ENCODE measurements at places on chromosomes 5 and 9. TPM values are rescaled to one million over a fixed set of nuclear protein-coding genes. Genes with fewer than 3 reads are reported as not detected.

Gene PCDHA4
- total RNA-seq: not detected

Gene REEP2
- 5.1 TPM for total RNA-seq

Gene NUTM2F
- total RNA-seq: not detected

Gene ANXA2R
- total RNA-seq: 0.88 TPM

Gene CD74
- total RNA-seq: 444 TPM

Gene SPATA31A3
- not detected for total RNA-seq

Gene SELENOP
- total RNA-seq: not detected

- H3K27me3 ChIP-seq: peaks cover 4% of the 10 kb centered on the region
- H3K4me3 ChIP-seq: no peak overlapping the region
- H3K4me1 ChIP-seq: no peaks in the 10 kb centered on the region
- peaks cover 3% of the 10 kb centered on the region for H3K36me3 ChIP-seq
- H3K27ac ChIP-seq: no peak overlapping the region
- no peak for DNase-seq
Measured at GRCh38 chr5:79529110-79529509, 15.2 kb upstream of the HOMER1 start.

DNA sequence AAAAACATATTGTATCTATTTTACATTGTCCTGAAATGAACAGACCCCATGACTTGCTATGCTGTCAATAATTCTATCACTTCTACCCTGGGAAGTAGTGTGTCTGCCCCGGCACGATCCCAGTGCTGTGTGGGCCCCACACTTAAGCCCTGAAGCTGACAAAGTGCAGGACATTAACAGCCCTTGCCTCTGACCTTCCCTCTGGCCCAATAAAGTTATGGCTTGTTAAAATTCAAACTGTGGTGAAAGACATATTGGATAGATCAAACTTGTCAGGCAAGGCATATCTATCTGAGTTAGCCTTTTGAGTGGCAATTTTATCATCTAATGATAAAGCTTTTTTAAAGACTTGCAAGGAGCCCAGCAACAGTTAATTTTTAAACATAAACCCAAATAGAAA, 229.2 kb downstream of the SPOCK1 start:
- no peak overlapping the region for H3K27ac ChIP-seq
- H3K27me3 ChIP-seq: peaks cover 4% of the 10 kb centered on the region
- no peak for DNase-seq

DNA sequence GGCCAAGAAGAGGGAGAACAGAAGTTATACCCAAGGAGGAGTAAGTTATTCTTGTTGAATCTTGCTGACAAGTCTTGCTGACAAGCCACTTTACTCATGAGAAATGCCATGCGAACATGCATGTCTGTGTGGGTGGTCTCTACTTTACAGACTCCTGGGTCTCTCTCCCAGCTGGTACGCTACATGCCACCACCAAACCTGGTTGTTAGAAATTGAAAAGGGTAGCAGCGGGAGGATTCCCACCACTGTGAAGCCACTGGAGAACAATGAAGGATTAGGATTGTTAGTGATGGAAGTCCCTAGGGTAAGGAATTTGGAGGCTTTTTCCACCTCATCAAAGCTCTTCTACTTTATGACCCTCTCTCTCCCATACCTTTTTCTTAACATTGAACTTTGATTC, 53.6 kb upstream of the GABRB2 start:
- H3K27ac ChIP-seq: no peak overlapping the region
- no peak overlapping the region for H3K4me3 ChIP-seq
- H3K36me3 ChIP-seq: no peaks in the 10 kb centered on the region
- H3K27me3 ChIP-seq: no peaks in the 10 kb centered on the region

GRCh38 chr5:129770024-129770820, 22.3 kb downstream of the MINAR2 start:
- H3K4me3 ChIP-seq: no peak overlapping the region
- H3K4me1 ChIP-seq: no peaks in the 10 kb centered on the region
- H3K36me3 ChIP-seq: no peaks in the 10 kb centered on the region
- DNase-seq: no peak

DNA sequence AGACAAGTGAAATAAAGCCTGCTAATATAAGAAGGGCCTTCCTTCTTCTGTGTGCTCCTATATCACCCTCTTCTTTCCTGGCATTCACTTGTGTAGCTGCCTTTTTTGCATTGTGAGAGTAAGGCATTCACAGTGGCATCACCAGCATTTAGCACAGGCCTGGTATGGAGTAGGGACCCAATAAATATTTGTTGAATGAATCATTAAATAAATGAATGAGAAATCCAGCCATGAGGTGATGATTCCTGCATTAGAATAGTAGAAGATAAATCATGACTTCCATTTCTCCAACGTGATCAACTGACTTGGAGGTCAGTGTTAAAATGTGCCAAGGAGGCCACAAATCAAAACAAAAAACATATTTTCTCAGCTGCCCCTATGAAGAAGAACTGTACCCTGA, 3.9 kb downstream of the PLPPR1 start:
- peaks cover 19% of the 10 kb centered on the region for H3K27me3 ChIP-seq
- H3K4me1 ChIP-seq: no peaks in the 10 kb centered on the region
- no peak for DNase-seq

- no peak for DNase-seq
- no peak overlapping the region for H3K27ac ChIP-seq
- no peaks in the 10 kb centered on the region for H3K36me3 ChIP-seq
- H3K4me3 ChIP-seq: no peak overlapping the region
- H3K27me3 ChIP-seq: no peaks in the 10 kb centered on the region
- peaks cover 18% of the 10 kb centered on the region for H3K4me1 ChIP-seq
Measured at GRCh38 chr5:5418764-5419163, 3.7 kb upstream of the ICE1 start.

DNA sequence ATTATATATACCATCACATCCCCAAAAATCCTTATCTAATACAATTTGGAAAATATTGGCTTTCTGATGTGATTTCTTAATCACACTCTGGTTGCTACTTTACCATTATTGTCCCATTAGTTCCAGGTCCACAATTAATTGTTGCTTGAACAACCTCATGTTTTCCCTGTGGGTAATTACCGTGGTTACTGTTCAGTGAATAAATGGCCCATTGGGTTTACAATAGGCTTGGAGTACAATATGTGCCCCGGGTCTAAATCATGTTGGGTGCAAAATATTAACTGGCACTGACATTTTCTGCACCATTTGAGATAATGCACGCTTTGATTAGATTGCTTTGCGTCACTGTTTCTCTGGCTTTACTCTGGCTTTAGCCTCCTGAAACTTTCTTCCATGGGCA, 163.7 kb downstream of the GABBR2 start:
- no peaks in the 10 kb centered on the region for H3K4me1 ChIP-seq
- H3K4me3 ChIP-seq: no peak overlapping the region
- H3K36me3 ChIP-seq: no peaks in the 10 kb centered on the region
- peaks cover 20% of the 10 kb centered on the region for H3K27me3 ChIP-seq
- DNase-seq: no peak

- H3K36me3 ChIP-seq: no peaks in the 10 kb centered on the region
- no peaks in the 10 kb centered on the region for H3K4me1 ChIP-seq
Measured at GRCh38 chr9:117737721-117738226, 33.6 kb downstream of the TLR4 start.

- H3K4me3 ChIP-seq: no peak overlapping the region
- DNase-seq: no peak
- no peaks in the 10 kb centered on the region for H3K36me3 ChIP-seq
- peaks cover 3% of the 10 kb centered on the region for H3K27me3 ChIP-seq
Measured at GRCh38 chr9:113973963-113974413, 97.9 kb downstream of the ZNF618 start.

- no peaks in the 10 kb centered on the region for H3K27me3 ChIP-seq
- no peak overlapping the region for H3K27ac ChIP-seq
- no peak overlapping the region for H3K4me3 ChIP-seq
- H3K36me3 ChIP-seq: no peaks in the 10 kb centered on the region
- H3K4me1 ChIP-seq: no peaks in the 10 kb centered on the region
Measured at GRCh38 chr9:122526602-122527001, 491 bp downstream of the OR1N1 start.

DNA sequence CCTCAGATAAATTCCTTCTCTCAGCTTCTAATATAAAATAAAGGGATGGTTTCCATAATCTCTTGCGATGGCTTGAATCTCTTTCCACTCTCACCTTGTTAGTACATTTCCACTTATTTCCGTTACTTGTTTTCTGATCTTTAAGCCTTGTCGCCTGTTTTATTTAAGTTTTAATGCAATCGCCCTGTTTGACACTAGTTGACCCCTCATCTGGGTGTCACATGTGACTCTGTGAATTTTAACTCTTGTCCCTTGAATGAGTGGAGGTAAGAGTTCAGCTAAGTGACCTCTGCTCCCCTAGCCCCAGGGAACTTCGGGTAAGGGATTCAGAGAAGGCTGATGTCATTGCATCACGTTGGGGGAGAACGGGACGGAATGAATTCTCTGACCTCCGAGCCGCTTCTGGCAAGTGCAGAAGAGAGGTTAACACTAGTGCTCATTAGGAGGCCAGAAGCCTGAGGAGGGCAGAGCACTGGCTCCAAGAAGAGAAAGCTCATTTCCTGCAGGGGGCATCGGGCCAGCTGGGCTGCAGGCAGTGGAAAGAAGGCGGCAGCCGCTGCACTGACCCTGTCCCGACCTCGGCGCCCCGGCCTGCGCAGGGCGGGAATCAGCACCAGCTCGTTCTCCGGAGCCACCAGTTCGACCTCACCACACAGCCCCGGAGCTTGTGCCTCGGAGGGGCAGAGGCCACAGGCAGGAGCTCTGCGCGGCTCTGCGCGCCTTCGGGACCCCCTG, 569 bp downstream of the HINT2 start:
- H3K27me3 ChIP-seq: peaks cover 6% of the 10 kb centered on the region
- peak; percentile 25 for DNase-seq
- peaks cover 31% of the 10 kb centered on the region for H3K4me1 ChIP-seq
- peak overlapping the region; percentile 91 for H3K4me3 ChIP-seq

- no peak for DNase-seq
- no peak overlapping the region for H3K27ac ChIP-seq
- no peaks in the 10 kb centered on the region for H3K36me3 ChIP-seq
- H3K4me1 ChIP-seq: no peaks in the 10 kb centered on the region
- peaks cover 2% of the 10 kb centered on the region for H3K27me3 ChIP-seq
Measured at GRCh38 chr5:16427587-16427986, 38.0 kb downstream of the ZNF622 start.

DNA sequence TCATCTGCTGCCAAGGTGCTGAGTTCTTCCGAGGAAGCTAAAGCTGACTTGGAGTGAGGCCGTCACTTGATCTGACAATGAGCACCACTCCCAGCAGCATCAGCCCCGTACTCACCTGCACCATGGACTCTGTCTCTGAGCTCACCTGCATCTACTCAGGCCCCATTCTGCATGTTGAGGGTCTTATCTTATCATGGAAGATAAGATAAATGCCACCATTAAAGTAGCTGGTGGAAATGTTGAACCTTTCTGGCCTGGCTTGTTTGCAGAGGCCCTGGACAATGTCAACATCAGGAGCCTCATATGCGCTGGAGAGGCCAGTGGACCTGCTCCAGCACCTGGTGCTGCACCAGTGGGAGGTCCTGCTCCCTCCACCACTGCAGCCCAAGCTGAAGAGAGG, 35.0 kb upstream of the HMGCS1 start:
- DNase-seq: no peak
- H3K27ac ChIP-seq: no peak overlapping the region
- no peaks in the 10 kb centered on the region for H3K36me3 ChIP-seq
- no peaks in the 10 kb centered on the region for H3K4me1 ChIP-seq
- H3K4me3 ChIP-seq: no peak overlapping the region
- peaks cover 9% of the 10 kb centered on the region for H3K27me3 ChIP-seq

DNA sequence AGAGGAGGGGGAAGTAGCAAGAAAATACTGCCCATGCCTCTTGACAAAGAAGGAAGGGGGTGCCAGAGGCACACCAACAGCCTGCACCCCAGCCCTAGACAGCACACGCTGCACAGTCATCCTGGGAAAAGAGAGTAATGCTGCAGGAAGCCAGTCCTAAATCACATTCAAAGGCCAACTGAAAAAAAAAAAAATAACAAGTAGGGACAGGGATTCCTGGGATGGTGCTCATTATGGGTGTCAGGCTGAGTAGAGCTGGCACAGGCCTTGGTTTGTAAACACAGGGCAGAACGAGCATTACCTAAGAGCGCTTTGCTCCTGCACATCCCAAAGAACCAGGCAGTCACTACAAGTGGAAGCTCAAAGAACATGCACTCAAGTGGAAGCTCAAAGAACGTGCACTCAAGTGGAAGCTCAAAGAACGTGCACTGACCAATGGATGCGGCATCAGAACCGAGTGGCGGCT, 7.8 kb downstream of the RAPGEF1 start:
- H3K27me3 ChIP-seq: no peaks in the 10 kb centered on the region
- peak overlapping the region; percentile 73 for H3K4me3 ChIP-seq
- H3K36me3 ChIP-seq: peaks cover 32% of the 10 kb centered on the region
- peaks cover 90% of the 10 kb centered on the region for H3K4me1 ChIP-seq
- H3K27ac ChIP-seq: peak overlapping the region; percentile 96

DNA sequence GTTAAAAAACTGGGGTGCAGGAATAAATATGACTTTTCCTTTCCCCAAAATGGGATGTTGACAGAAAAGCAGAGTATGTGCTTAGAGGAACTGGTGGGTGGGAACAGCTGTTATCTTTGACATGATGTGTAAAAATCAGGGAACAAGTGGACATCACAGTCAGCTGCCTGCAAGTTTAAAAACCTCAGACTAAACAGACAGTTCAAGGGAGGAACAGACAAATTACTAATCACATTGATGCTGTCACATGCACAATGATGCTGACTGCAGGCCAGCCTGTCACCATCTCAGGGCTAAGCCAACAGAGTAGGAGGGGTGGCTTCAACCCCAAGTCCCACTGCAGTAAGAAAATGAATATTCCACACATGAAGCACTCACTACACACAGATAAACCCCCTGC, 38.2 kb upstream of the UBAP2 start:
- no peak overlapping the region for H3K27ac ChIP-seq
- no peak overlapping the region for H3K4me3 ChIP-seq

GRCh38 chr9:982394-983230, 6.2 kb downstream of the DMRT3 start:
- H3K36me3 ChIP-seq: no peaks in the 10 kb centered on the region
- no peak overlapping the region for H3K4me3 ChIP-seq
- DNase-seq: no peak
- no peak overlapping the region for H3K27ac ChIP-seq

DNA sequence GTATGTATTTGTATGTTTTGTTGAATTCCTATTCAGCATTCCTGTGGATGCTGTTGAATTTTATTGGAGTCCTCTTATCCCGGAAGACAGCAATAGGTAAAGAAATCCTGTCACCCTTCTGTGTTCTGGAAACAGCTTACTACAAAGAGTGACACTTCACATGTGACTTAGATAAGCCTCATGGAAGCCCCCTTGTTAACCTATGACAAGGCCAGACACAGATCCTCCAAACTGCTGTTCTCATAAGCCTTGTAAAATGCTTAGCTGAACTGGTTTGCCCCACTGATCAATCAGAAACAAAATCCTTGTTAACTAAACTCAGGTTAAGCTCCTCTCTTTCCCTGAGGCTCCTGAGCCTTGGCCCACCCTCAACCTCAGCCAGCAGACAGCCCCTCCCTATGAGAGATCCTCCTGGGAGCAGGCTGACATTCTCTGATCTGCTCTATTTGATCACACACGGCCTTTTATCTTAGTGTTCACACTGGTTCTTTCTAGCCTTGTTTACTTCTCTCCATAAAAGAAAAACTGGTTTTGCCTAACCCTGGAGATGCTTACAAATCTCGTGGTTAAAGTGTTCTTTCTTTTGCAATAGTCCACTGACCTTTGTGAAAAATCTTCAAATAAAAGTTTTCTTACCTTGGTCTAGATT, 29.4 kb upstream of the ATP6V1G1 start:
- no peaks in the 10 kb centered on the region for H3K36me3 ChIP-seq
- H3K4me1 ChIP-seq: no peaks in the 10 kb centered on the region
- H3K27ac ChIP-seq: no peak overlapping the region

Measured in activated T-helper 1 cell treated with anti-CD3 and anti-CD28 coated beads, Interleukin-12 subunit alpha, Interleukin-12 subunit beta, Interleukin-2, Interleukin-4 antibody, amounts not matched to agents 30 ng/mL and 10 ng/mL and 1 ng/mL, durations not matched to agents 14 hours and 24 hours and 36 hours (primary cell).